ENCODE measurements at places on chromosomes 6 and 20.

- DNase-seq = no peak
These were observed 716.8 kb upstream of the GJE1 start for GRCh38 chr6:141415896-141416295.

- DNase-seq = no peak
These were observed 56.1 kb downstream of the MEP1A start for GRCh38 chr6:46849361-46849690.

- DNase-seq = no peak
These were observed 160.9 kb downstream of the QRSL1 start for GRCh38 chr6:106790149-106790770.

DNA sequence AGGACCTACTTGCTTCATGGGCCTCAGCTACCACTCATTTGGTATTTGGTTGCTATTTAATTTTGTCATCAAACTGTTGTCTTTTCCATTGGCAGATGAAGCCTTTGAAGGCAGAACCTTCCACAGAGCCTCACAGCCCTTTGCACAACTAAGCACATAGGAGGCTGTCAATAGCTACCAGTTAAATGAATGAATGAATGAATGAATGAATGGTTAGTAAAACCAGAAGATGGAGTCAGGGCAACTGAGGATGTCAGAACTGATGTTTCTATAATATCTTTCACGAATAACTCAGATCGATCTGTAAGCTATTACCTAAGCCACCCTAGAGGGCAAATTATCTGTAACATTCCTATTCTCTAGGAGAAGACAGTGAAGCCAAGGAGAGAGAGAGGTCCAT is 19.1 kb downstream of the BNIP5 start:
- no peak for DNase-seq

DNA sequence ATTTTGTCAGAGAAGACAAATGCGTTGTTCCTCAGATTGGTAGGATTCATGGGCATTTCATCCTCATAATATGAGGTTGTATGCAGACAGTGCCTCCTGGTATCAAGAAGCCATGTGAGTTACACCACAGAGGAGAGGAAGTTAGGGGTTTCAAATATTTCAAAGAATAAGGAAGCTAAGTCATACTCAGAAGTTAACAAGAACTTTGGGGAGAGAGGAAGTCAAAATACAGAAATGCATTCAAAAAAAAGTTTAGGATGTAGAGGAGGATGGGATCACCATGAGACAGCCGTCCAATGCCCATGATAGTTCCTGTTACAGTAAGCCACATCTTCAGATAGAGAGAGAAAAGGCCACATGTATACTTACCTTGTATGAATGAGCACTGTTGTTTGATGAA is 22.3 kb downstream of the HLA-DOB start:
- DNase-seq = no peak

DNA sequence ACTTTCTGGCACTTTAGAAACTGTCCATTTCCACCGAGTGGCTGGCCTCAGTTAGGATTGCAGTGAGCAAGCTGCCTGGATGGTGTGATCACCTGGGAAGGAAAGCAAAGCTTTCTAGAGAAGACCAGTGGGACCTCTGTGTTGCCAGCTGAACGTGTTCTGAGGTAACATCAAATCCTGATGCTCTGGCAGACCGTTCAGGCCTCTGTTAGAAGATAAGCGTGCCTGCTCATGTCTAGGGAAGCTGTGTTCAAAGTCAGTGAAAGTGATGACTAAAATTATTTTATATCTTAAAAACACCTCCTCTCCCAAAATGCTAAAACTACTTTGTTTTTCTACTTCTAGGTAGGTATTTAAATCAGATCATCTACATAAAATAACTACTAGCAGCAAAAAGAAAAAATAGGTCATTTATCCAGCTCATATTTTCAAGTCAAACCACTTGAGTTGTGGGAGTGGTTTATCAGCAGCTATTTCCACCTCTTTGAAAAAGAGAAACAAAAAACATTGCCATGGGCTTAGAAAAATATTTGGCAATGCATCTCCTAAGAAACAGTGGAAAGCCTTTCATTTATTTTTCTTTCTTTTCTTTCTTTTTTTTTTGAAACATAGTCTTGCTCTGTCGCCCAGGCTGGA is 54.8 kb downstream of the CEP43 start:
- DNase-seq = no peak

- DNase-seq = no peak
These were observed 67.7 kb upstream of the ZFP64 start for GRCh38 chr20:52259295-52259694.

DNA sequence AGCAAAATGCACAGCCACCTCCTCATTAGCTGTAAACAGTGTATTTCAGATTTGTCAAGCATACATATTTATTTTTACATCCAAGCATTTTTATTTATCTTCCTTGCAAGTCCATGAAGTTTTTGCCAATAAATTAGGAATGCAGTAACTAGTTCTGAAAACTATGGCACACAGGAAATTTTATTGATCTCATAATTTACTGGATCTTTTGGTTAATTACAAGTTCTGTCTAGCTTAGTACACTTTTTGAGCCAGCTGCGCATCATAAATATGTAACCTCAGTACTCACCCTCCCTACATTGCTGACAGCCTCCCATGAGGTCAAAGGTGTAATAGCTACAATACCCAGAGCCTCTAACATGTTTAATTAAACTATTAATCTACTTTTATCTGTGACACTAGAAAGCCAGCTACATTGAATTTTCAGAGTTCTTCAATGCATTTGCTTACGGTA is 898.2 kb downstream of the KIF16B start:
- no peak for DNase-seq

GRCh38 chr6:168678077-168678476 is 237.1 kb downstream of the SMOC2 start:
- no peak for DNase-seq

DNA sequence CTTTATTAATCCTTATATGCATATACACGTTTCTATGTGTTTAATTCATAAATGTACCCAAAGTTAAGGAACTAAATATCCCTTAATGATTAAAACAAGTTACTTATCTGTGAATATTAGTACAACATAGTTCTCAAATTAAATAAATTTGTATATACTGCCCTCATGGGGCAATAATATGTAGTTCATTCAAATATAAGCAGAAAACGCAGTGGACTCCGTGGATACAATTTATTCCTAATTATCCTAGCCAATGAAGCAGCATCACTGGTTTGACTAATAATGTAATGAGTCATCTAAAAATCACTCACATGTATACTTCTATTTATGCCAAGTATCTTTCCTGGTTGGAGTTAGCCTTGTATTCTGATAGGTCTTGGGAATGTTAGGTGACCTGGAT is 111.6 kb downstream of the TBC1D32 start:
- DNase-seq = no peak

GRCh38 chr6:167858086-167858591 is 31.4 kb downstream of the AFDN start:
- no peak for DNase-seq

DNA sequence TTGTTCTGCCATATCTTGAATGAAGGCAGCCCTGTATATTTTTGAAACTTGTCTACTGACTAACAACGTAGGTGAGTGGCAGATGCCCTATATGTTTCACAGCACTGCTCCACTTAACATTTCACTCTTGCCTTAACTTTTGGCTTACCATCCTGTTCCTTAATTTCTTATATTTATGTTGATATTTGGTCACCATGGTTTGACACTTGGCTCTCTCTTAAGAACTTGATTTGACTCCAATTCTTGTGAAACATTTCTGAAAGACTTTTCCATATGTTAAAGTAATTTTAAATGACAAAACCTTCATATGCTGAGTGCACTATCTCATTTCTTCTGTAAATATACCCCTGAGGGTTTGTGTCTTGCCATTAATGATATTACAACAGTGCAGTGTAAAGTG is 434.3 kb upstream of the IMPG1 start:
- no peak for DNase-seq

DNA sequence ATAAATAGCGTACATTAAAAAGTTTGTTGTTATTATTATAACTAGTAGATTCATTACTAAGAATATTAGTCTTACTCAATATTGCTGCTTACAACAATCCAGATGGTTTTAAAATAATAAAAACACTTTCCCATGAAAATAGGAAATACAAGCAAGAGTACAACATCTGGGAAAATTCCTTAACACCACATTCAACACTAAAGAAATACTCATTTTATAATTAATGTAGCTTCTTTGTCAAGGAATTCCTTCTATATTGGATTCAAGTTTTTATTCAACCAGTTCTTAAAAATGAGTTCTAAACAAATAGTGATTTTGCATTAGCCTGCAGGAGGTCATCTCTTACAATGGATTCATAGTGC is 650.3 kb upstream of the SLC35B3 start:
- no peak for DNase-seq

DNA sequence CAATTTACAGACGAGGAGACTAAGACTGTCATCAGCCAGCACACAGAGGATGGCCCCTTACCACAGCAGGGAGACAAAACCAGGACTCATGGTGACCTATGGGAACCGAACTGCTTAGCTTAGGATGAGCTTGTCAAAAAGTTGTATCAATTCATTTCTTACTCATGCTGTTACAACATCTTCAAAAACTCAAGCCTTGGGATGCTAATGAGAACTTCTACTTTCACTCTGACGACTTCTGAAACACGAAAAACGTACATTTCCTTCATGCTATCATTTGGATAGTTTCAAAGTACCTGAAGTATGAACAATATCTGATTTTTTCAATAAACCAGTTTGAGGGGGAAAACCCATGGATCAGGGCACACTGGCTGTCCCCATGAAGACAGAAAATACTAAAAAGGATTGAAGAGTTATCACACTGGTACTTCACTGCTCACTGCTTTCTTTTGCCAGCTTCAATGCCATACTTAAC is 31.9 kb downstream of the HIVEP2 start:
- no peak for DNase-seq

GRCh38 chr6:35305117-35305516 is 7.5 kb downstream of the DEF6 start:
- no peak for DNase-seq

DNA sequence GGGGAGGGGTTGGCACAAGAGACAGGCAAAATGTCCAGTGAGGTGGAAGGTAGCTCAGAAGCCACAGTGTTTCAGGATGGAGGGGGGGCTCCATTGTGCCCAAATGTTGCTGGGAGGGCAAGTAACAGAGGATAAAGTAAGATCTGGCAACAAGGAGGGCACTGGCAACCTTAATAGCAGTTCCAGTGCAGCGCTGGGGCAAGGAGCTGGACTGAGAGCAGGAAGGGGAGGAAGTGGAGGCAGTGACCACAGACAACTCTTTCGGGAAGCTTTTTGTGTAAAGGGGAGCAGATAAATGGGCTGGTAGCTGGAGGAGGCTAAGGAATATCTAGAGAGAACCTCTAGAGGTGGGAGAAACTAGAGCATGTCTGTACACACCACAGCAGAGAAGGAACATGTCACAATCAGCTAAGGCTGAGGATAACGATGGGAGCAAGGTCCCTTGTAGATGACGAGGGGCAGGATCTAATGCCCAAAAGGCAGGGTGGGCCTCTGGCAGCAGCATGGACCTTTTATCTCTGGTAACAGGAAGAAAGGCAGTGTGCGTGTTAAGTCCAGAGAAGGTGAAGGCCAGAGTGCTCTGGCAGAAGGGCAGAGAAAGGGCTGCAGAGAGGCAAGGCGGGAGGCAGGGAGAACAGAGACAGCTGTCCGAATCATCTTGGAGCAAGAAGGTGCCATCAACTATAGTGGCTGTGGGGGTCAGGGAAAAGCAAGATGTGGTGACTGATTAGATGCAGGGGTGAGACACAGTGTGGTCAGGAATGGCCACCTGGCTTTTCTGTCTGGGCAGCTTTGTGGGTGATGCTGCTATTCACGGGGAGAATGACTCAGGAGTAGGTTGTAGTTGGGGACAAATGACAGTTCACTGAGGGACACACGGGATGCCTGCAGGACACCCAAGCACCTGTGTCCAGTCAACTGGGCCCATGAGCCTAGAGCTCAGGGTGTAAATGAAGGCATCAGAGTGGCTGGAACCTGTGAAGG is 17.4 kb downstream of the TMEM242 start:
- DNase-seq = no peak

DNA sequence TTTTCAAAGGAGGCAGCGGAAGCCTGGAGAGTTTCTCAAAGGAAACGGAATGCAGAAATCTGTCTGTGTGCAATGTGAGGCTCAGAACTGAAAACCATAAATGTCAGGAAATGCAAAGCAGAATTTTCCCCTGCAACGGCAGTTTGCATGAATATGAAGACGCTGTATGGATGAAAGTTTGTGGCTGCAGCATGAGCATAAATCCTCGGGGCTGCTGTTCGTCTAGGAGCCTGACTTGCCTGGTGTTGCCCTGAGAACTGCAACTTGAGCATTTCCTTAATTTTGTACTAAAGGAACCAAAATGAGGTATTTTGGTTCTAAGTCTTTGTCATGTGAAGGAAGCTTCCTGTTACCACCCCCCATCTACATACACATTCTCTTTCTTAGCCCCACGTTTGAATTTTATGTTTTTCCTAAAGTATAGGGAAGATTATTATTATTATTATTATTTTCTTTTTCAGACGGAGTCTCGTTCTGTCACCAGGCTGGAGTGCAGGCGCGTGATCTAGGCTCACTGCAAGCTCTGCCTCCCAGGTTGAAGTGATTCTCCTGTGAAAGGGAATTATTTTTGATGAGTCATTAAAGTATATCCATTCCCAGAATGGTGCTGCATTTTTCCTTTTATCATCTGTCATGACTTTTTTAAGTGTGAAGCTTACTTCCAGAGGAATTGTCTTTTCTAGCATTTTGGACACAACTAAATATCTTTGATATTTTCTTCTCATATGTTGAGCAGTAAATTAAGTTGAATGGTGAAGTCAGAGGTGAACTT is 33.1 kb downstream of the MTHFD1L start:
- DNase-seq = no peak

DNA sequence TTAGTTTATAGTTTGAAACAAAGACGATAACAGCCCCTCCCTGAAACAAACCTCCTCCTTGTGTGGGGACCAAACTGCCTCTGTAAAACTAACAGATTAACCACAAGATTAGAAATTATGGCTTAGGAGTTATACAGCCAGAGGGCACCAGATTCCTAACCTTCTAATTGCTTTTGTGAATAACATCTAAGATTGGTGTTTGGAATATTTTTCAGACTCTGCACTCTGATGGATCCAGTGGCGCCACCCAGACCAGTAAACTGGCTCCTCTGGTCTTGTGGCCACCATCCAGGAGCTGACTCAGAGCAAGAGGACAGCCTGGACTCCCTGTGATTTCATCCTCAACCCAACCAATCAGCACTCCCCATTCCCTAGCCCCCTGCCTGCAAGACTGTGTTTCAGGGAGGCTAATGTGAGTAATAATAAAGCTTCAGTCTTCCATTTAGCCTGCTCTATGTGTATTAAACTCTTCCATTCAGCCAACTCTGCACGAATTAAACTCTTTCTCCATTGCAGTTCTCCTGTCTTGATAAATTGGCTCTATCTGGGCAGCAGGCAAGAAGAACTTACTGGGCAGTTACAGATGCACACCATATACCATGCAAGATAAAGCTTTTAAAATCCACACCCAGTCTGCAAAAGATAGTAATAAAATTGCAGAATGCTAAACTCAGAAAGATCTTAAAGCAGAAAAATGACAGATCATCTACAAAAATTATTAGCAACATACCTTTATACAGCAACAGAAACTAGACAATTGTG is 58.5 kb upstream of the SLC22A16 start:
- no peak for DNase-seq

GRCh38 chr6:167568407-167569024 is 243.6 kb downstream of the TTLL2 start:
- DNase-seq = no peak

Measured in NCI-H774 (cell line).